H9 (cell line): ENCODE measurements at places on chromosomes 12 and 14. TPM values are rescaled to one million over a fixed set of nuclear protein-coding genes. Genes with fewer than 3 reads are reported as not detected.

Gene NIN
- 15.4 and 18.4 TPM in 2 replicates for total RNA-seq

- DNase-seq = no peak
These were observed 229.9 kb downstream of the AKAP6 start for GRCh38 chr14:32559048-32559447.

- no peak for DNase-seq
These were observed 54.9 kb downstream of the VWF start for GRCh38 chr12:6069437-6070093.

DNA sequence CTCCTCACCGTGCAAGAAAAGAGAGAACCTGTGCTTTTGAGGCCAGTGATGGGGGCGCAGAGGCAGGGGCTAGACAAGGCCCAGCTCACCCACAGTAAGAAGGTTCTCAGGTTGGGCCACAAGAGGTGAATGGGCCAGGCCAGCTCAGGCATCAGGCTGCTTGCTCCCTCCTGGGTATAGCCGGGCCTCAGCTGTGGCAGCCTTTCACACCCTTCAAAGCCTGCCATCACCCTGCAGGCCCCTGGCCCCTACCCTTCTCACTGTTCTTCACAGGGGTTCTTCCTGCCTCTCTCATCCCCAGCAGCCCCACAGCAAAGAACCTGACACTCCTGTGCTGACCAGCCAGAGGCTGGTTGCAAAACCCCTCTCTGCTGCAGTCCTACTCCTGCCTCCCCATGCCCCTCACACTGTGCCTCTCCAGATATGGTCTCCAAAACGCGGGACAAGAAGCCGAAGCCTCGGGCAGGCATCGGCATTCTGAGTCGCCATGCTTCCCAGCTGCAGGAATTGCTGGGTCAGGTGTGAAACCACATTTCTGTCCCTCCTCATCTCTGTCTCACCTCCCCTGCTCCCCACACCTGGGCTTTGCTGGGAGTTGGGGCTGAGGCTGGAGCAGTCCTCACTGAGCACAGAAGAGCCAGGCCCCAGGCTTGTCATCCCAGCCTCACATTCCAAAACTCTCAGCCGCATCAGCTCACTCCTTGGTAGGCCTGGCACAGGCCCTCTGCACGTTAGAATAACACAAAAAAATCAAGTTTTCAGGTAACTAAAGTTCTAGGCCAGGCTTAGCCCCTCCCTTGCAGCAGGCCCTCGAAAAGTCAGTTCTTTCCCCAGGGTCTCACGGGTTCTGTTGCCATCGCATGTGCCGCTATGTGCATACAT is 6.9 kb upstream of the FAIM2 start:
- DNase-seq = peak; percentile 63

Gene IQSEC3
- total RNA-seq = 0.50 and 0.55 TPM in 2 replicates

Gene TPCN1
- 13.5 and 16.1 TPM in 2 replicates for total RNA-seq

- DNase-seq = peak; percentile 7
These were observed 24.2 kb downstream of the OTUB2 start for GRCh38 chr14:94050231-94050880.

- DNase-seq = no peak
These were observed 92.0 kb downstream of the PPP2R5C start for GRCh38 chr14:101853455-101854018.

Gene RPL41
- total RNA-seq = 4,637 and 4,685 TPM in 2 replicates

GRCh38 chr12:52672321-52672933 is 7.8 kb downstream of the KRT1 start:
- DNase-seq = no peak

- no peak for DNase-seq
These were observed 54.2 kb downstream of the PTPRQ start for GRCh38 chr12:80498059-80498728.

- no peak for DNase-seq
These were observed 40.5 kb downstream of the RASSF3 start for GRCh38 chr12:64650762-64651161.

- DNase-seq = no peak
These were observed 2.3 kb downstream of the KRT5 start for GRCh38 chr12:52517888-52518287.

DNA sequence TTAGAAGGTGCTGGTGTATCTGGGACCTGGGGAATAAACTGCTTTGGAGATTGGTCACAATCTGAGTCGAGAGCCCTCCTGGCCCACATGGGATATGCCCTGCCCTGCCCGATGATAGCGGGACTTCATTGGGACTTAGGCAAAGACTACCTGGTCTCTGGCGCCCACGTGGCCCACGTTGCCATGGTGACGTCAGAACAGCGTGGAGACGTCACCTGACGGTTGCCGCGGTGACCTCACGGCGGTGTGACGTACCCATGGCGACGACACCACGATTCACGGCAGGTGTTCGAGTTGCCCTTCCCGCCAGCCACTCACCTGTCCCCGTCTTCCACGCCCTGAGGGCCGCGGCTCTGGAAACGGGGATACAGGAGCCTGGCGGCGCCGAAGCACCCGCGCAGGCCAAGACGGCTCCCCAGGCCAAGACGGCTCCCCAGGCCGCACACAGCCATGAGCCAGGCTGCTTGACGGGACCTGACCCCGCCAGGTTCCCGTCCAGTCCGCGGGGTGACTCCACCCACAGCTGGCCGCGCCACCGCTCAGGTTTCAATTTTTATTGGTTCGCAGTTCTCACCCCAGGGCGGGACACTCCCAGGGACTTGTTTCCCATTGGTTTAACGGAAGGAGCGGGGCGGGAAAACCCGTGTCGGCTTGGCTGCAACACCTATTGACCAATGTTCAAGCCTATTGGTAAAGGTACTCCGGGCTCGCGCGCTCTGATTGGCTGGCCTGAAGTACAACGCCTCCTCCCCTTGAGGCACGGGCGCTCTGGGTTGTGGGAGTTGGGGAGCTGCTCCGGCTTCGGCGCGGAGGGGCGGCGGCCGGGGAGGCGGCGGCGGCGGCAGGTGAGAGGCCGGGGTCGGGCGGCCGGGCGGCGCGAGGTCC is at the start of the genes MMAB and MVK:
TSS of gene MMAB (minus strand) at position 476 of the 885 bp plus-strand sequence. CDS start at position 452, 24 bp downstream.
TSS of gene MVK (plus strand) at position 766 of the 885 bp plus-strand sequence. CDS start 1,029 bp downstream, outside the sequence.
- peak; percentile 100 for DNase-seq

DNA sequence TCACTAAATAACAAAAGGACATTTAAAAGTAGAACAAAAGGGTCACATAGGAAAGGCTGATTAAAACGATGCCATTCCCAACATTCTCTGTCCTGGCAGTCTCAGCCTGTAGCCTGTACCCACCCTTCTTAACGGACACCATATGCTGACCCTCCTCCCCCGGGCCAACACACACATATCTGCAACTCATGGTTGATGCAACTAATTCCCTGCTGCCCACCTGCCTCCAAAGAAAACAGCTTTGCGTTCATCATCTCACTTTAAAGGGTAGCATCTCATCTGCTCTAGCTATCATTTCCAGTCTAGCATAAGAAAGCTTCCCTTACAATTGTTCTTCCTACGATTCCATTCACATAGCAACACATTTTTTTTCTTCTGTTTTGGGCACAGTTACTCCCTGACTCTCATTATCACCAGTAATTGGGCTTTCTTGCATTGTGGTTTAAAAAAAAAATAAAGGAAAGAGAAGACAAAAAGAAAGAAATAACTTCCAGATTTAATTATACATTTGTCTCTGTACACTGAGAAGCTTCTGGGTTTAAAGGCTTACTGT is 92.9 kb downstream of the KCNC2 start:
- DNase-seq = no peak

DNA sequence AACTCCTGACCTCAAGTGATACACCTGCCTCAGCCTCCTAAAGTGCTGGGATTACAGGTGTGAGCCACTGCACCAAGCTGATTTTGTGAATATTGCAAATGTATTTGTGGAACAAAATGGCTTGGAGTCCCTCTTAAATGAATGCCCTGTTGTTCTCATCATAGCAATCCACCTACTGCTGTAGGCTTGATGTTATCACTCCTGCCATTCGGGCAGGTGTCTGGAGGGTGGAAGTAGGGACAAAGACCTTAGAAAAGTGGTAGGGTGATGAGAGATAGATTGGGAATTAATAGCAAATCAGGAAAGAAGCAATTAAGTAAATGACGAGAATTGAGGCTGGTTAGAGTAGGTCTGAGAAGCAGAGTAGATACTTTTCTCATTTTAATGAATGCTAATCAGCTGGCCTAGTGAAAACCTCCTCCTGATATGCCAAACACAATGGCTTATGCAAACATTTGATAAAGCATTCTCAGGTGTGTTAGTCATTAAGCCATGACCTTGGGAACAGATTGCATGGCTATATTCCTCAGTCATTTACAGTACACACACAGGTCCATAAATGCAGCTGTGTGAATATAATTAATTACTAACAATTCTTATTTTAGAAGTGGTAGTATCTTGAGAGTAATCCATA is 60.5 kb upstream of the USP44 start:
- no peak for DNase-seq

- DNase-seq = no peak
These were observed 984.8 kb downstream of the TMEM121 start for GRCh38 chr14:106511006-106511799.

DNA sequence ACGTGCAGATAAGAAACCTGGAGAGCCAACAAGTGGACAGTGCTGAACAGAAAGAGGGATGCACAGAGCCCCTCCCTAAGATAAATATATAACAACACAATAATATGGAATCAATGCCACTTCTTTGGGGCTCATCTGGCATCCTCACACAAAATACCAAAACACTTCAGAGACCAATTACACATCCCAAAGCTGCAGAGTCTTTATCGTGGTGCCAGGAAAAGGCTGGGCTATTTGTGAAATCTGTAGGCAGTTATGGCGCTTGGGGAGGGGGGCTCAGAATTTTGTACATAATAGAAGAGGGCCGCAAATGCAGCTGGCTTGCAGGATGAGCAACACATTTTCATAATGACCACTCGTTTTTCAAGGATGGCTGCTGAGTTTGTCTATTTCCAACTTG is 160.4 kb upstream of the NOS1 start:
- no peak for DNase-seq

DNA sequence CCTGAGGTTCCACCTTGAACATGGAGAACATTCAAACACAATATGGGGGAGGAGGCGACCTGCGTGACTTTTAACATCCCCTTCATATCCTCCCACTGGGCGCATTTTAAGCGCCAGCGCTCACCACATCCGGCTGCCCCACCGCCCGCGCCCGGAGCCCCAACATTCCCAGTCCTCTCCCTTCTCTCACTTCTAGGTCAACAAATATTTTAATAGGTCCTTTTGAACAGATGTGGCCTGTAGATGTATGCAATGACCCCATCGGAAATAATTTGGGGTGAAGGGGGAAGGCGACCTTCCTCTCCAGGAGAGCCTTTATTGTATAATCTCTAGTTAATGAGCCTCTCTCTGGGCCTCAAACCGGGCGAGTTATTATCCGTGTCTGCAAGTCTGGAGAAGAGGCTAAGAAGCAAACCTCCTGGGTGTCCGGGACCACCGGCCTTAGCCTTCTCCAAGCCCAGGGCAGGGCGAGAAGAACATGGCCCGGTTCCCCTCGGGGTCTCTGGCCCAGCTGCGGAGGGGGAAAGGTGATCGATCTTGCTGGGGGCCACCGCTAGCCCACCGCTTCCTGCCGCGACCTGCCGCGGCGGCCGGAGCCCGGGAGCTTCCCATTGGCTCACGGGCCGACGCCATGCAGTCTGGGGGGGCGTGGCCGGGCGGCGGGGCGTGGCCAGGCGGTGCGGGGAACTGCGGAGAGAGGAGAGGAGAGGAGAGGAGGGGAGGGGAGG is 83.2 kb upstream of the HMGA2 start:
- peak; percentile 96 for DNase-seq

GRCh38 chr14:79598339-79598738 is 613.0 kb downstream of the DIO2 start:
- no peak for DNase-seq

Gene ASIC1
- 3.9 and 4.0 TPM in 2 replicates for total RNA-seq

GRCh38 chr14:96146131-96146771 is 58.4 kb upstream of the BDKRB2 start:
- DNase-seq = no peak

DNA sequence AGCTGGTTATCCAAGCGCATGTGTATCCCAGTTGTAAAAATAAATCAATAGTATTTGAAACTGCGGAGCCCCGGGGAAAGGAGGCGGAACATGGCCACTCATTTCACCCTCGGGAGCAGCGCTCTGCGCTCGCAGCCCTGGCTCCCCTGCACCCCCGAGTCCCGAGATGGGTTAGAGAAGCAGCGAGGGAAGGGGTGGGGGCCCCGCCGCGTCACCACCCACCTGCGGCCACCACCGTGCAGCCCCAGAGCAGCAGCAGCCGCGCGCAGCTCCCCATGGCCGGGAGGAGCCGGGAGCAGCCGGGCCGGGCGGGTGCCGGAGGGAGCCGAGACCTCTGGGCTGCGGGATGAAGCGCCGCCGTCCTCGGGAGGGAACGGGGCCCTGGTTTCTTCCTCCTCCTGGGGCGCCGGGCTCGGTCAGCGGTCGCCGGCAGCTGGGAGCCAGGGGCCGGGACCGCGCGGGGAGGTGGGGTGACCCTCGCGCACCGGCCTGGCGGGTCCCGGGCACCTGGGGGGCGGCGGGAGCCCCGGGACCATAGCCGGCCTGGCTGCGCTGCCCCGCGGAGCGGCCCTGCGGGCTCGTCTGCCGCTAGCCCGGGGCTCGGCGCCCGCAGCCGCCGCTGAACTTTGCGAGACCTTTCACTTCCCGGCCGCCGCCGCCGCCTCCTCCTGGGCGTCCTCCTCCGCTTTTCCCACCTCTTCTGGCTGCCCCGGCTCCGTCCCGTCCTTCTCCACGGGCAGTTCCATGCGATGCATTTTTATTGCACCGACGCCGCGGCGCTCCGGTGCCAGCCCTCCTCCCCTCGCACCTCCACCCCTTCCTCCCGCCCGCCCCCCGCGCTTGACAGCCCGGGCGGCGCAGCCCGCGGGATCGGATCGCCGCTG is at the start of gene NTN4:
TSS of gene NTN4 (minus strand) at position 732 of the 884 bp plus-strand sequence. CDS start at position 277, 455 bp downstream.
- peak; percentile 56 for DNase-seq

GRCh38 chr12:112130441-112130998 is 5.2 kb downstream of the TRAFD1 start:
- DNase-seq = no peak

- no peak for DNase-seq
These were observed 26.4 kb downstream of the KCNA5 start for GRCh38 chr12:5070090-5070489.

Gene SSTR1
- 0.90 and 0.98 TPM in 2 replicates for total RNA-seq

DNA sequence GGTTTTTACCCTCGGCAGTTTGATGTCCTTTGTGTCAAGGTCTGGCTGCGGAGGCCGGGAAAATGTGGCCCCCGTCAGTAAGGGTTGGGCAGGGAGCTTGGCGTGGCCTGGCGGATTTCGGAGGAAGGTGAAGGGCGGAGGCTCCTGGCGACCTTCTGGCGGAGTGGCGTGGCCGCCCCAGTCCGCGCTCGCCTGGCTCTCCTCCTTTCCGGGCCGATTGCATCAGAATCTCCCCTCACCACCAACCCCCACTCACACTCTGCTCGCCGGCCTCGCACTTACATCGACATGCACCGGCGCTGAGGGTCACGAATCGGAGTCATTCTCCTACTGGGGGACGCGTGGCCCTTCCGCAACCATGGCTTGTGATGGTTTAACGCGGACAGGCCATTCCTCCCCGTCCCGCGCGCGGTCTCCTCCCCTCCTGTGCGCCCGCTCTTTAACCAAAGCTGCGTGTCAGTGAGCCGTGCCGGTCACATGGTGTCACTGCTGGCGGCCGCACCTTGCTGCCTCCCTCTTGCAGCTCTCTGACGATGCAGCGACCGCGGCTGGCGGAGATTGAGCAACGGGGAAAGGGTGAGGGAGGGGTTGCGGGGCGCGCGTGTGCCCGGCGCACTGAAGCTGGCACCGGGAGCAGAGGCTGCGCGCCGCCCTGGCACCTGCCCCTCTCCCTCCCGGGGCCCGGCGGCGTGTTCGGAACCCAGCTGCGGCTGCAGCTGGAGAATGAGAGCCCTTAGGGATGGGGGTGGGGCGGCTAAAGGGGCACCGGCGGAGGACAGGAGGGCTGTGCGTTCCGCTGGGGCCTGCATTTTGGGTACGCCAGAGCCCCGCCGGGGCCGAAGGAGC is at the start of gene SLC38A1:
TSS of gene SLC38A1 (minus strand) at position 461 of the 846 bp plus-strand sequence. CDS start 29,243 bp downstream, outside the sequence.
- peak; percentile 84 for DNase-seq

Gene REP15
- 0.20 and 1.3 TPM in 2 replicates for total RNA-seq

Gene ATXN2
- total RNA-seq = 70.5 and 72.9 TPM in 2 replicates

GRCh38 chr12:6757028-6757690 is 4.2 kb upstream of the MLF2 start:
- no peak for DNase-seq

Gene DEGS2
- total RNA-seq = 0.59 and 0.72 TPM in 2 replicates
